Prostate gland (tissue), 2 donors: ENCODE measurements at places on chromosomes 5 and 9.

DNA sequence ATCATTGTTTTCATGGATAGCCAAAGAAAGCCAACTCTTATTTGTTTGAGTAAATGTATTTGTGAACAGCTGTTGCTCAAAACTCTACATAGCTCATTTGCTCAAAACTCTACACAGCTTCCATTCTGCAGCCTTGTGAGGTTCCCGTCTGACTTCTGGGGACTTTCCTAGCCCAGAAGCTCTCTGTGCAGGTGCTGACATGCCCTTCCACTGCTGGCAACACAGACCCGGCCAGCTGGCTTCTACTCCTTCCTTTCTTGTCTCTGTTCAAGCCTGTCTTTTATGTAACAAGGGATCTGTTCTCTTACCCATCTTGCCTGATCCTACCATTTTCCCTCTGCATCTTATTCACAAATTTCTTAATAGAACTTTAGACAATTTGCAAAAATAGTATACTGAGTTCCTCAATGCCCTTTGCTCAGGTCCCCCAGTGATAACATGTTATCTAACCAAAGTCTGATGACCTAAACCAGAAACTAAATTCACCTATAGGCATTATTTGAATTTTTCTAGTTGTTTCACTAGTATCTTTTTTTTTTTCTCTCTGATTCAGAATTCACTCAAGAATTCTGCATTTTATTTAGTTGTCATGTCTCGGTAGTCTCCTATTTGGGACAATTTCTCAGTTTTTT lies 556.5 kb upstream of the SEMA6A start:
- peak; percentile 57 for DNase-seq

GRCh38 chr5:64811050-64811640 lies 42.4 kb downstream of the CWC27 start:
- no peak for DNase-seq

GRCh38 chr5:109089191-109089590 lies 320.6 kb downstream of the PJA2 start:
- no peak for DNase-seq

DNA sequence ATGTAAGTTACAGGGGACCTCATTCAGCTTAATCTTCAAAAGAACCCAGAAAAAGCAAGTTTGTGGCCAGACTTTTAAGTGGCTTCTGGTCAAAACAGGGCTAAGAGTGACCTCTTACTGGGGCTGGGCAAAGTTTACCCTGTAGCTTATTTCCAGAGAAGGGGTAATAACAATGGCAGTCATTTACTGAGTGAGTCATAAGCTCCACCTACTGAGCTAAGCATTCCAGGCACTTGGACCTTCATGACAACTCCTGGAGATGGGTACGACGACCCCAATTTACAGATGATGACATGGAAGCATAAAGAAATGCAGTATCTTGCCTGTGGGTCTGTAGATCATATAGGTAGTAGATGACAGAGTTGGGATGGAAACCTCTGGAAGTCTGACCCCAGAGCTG lies 4.7 kb upstream of the GPR151 start:
- DNase-seq: no peak

GRCh38 chr5:149793256-149793550 lies 63.1 kb downstream of the PPARGC1B start:
- no peak for DNase-seq

GRCh38 chr9:133517711-133518110 lies 7.0 kb downstream of the MYMK start:
- no peak for DNase-seq

- DNase-seq: no peak
Observed at GRCh38 chr5:8912106-8912505, 633.8 kb downstream of the SEMA5A start.

- no peak for DNase-seq
Observed at GRCh38 chr5:173320259-173320658, 8.0 kb downstream of the STC2 start.

DNA sequence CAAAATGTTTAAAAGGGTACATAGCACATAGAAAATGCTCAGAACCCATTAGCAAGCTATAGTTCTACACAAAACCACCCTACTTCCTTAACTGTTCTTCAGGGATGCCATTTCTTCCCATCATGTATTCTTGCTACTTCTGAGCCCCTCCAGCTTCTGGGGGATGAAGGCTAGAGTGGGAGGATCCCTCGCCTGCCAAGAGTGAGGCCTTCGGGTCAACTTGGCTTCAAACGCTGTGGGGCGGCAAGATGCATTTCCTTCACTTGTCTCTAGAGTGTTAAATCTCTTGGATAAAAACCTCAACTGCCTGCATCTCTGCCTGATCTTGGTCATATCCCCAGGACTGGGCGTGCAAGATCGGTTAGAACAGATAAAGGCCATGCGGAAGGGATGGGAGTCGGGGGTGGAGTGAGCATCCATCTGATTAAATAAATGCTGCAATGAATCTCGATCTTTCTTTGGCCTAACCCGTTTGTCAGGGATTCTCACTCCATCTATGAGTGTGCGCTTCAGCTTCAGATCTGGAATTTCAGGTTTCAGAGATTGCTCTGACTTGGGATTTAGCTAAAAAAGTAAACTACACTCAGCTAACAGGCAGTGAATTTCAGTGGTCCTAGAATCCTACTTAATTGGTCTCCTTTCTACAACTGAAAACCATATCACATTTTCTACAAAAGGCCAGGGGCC lies 118.0 kb upstream of the PANK3 start:
- DNase-seq: peak; percentile 12

DNA sequence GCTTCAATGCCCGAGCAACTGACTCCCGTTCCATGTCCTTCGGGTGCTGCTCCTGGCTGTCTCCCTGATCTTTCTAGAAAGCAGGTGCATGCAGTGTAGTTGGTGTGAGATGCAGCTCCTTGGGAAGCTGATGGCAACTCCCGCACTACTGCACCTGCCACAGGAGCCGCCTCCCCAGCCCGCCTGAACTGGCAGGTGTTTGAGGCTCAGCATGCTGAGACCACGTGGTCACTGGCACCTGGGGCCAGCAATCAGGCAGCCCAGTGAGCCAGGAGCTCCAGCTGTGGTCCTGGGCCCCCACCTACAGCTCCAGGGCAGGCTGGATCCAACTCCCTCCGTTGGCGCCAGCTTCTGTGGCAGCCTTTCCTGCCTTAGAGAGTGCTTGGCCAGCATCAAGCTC lies 111.5 kb downstream of the ICE1 start:
- no peak for DNase-seq

- DNase-seq: no peak
Observed at GRCh38 chr5:36642089-36642488, 35.7 kb downstream of the SLC1A3 start.

- no peak for DNase-seq
Observed at GRCh38 chr5:110414360-110414759, 312.1 kb downstream of the TMEM232 start.

GRCh38 chr5:124671193-124671592 lies 75.2 kb downstream of the ZNF608 start:
- no peak for DNase-seq

- peak; percentile 52 for DNase-seq
Observed at GRCh38 chr5:138641547-138642298, 66.5 kb upstream of the HSPA9 start.

- DNase-seq: no peak
Observed at GRCh38 chr9:16335788-16336580, 534.5 kb downstream of the BNC2 start.

DNA sequence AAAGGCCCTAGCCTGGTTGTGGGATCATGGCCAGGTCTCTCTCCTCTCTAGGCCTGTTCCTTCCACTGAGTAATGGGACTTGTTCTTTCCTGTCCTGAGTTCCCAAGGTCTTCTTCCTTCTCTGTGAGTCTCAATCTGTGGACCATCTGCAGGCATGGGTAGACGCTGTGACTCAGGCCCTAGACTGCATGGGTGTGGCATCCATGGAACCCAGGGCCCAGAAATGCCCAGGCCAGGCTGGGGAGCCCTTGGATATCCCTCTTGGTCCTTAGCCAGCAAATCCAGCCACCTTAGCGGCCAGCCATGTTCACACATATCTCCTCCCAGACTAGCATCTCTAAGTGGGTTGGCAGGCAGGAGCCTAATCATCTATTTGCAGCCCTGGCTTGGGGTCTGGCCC lies 2.3 kb upstream of the ACSL6 start:
- DNase-seq: no peak

GRCh38 chr9:22469928-22470544 lies 23.4 kb downstream of the DMRTA1 start:
- peak; percentile 13 for DNase-seq

DNA sequence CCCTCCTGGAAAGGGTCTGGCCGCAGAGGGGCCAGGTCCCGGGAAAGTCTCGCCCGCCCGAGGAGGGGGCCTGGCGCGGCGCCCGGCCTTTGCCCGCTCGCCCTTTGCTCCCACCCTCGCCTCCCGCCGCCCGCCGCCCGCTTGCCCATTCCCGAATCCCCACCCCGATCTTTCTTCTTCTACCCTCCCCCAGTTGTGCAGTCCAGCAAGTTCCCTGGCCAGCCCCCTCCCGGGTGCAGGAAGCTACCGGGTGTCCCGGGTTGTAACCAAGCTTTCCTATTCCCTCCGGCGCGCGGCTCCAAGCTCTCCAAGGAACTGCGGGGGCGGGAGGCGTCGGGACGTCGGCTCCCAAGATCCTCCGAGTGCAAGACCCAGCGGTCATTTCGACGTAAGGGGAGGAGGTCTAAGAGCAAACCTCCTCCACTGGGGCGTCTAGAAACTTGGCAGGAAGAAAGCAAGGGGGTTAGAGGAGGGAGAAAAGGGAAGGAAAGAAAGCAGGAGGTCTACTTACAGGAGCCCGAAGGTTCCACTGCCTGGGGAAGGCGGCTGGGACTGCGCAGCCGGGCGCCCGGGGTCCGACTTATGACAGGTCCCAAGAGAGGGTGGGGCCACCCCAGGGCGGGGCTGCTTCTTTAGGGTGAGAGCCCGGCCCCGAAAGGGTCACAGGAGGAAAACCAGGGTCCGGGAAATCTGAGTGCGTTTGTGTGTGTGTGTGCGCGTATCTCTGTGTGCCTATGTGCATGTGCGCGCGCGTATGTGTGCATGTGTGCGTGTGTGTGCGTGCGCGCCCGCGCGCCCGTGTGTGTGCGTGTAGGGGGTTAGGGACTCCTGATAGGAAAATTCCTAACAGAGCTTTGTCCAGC lies at the start of gene PTGR1:
TSS of gene PTGR1 (minus strand) at position 556 of the 863 bp plus-strand sequence. CDS start 2,225 bp downstream, outside the sequence.
- peak; percentile 78 for DNase-seq
